ENCODE measurements at places on chromosomes 6 and 20. TPM values are rescaled to one million over a fixed set of nuclear protein-coding genes. Genes with fewer than 3 reads are reported as not detected.
A peak's percentile ranks its signal among the peaks of the same experiment; 100 is the strongest.

Gene ZC3H12D
- 1.9 TPM for total RNA-seq

Gene ECT2L
- not detected for total RNA-seq

Gene ADGRB3
- total RNA-seq: 10.1 TPM

Gene GOPC
- 31.5 TPM for total RNA-seq

DNA sequence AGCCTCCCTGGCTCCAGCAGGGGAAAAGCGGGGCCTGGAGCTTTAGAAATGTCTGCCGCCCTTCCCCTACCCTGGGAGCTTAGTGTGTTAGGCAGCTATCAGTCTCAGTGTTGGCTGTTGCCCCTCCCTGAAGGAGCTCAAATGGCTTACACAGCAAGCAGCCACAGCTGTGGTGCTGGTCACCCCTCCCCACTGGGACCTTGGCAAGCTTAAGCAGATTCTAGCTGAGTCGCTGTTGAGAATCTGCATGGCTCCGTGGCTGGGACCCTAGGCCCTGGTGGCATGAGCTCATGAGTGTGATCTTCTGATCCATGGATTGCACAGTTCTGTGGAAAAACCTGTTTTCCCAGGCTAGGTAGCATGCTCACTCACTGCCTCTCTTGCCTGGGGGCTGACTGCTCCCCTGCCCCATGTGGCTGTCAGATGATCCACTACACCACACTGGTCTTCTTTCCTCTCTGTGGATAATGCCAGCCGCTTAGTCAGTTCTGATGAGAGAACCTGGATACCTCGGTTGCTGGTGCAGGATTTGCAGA is 714.0 kb downstream of the MAFB start:
- DNase-seq: no peak
- no peaks in the 10 kb centered on the region for H3K4me1 ChIP-seq
- H3K27ac ChIP-seq: no peak overlapping the region
- H3K4me3 ChIP-seq: no peak overlapping the region
- no peaks in the 10 kb centered on the region for H3K27me3 ChIP-seq
- H3K36me3 ChIP-seq: no peaks in the 10 kb centered on the region

DNA sequence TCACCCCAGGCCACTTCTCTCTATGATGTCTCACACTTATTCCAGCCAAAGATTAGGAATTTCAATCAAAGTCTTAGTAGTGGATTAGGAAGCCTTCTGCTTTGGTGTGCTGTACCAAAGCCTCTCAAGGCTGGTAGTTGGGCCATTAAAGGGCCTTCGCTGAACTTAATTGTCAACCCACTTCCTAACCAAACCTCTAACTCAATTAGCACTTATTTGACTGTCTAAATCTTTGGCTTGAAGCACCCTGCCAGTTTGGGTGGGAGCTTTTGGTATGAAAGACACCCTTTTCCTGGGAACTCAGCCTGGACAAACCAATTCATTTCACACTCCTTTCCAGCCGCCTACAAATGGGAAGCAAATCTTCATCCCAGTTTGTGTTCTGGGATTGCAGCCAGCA is 81.5 kb downstream of the BMP2 start:
- no peaks in the 10 kb centered on the region for H3K4me1 ChIP-seq
- H3K4me3 ChIP-seq: no peak overlapping the region
- H3K27ac ChIP-seq: no peak overlapping the region
- no peaks in the 10 kb centered on the region for H3K36me3 ChIP-seq
- H3K27me3 ChIP-seq: no peaks in the 10 kb centered on the region

- no peak overlapping the region for H3K27ac ChIP-seq
- H3K4me3 ChIP-seq: no peak overlapping the region
- no peaks in the 10 kb centered on the region for H3K27me3 ChIP-seq
- no peaks in the 10 kb centered on the region for H3K4me1 ChIP-seq
- H3K36me3 ChIP-seq: no peaks in the 10 kb centered on the region
These were observed 63.5 kb downstream of the TBXT start for GRCh38 chr6:166104107-166104506.

- H3K4me1 ChIP-seq: no peaks in the 10 kb centered on the region
- no peak overlapping the region for H3K4me3 ChIP-seq
- no peaks in the 10 kb centered on the region for H3K27me3 ChIP-seq
- no peak overlapping the region for H3K27ac ChIP-seq
- no peak for DNase-seq
- H3K36me3 ChIP-seq: no peaks in the 10 kb centered on the region
These were observed 28.7 kb downstream of the GRIK2 start for GRCh38 chr6:101422251-101422650.

GRCh38 chr20:7770046-7770445 is 170.2 kb downstream of the HAO1 start:
- H3K4me1 ChIP-seq: peaks cover 13% of the 10 kb centered on the region
- no peaks in the 10 kb centered on the region for H3K36me3 ChIP-seq
- no peak for DNase-seq
- H3K27ac ChIP-seq: no peak overlapping the region
- no peak overlapping the region for H3K4me3 ChIP-seq
- no peaks in the 10 kb centered on the region for H3K27me3 ChIP-seq

DNA sequence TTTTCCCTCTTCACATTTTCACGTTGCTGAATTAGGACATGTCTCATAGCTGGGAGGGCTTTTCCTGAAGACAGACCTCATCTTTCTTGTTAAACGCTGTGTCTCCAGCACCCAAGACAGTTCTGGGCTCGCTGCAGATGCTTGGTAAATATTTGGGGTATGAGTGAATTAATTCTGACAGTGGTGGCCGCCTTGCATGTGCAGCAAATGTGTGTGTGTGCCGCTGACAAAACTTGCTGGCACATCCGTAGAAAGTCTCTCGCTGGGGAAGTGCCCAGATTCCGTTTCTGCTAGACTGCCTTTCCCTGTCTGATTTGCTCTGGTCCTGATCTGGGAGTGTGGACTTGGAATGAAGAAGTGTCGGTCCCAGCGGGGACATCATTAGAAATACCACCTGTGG is 48.2 kb upstream of the ZNFX1 start:
- H3K27ac ChIP-seq: no peak overlapping the region
- peaks cover 10% of the 10 kb centered on the region for H3K4me1 ChIP-seq
- no peaks in the 10 kb centered on the region for H3K27me3 ChIP-seq
- H3K4me3 ChIP-seq: no peak overlapping the region
- no peaks in the 10 kb centered on the region for H3K36me3 ChIP-seq

- no peaks in the 10 kb centered on the region for H3K36me3 ChIP-seq
- H3K4me3 ChIP-seq: no peak overlapping the region
- no peaks in the 10 kb centered on the region for H3K27me3 ChIP-seq
- H3K4me1 ChIP-seq: no peaks in the 10 kb centered on the region
- H3K27ac ChIP-seq: no peak overlapping the region
These were observed 91.9 kb downstream of the FLRT3 start for GRCh38 chr20:14245368-14245970.

- no peak overlapping the region for H3K27ac ChIP-seq
- peaks cover 7% of the 10 kb centered on the region for H3K36me3 ChIP-seq
- no peak overlapping the region for H3K4me3 ChIP-seq
- peaks cover 14% of the 10 kb centered on the region for H3K4me1 ChIP-seq
These were observed 1.2 kb upstream of the HDDC2 start for GRCh38 chr6:125302840-125303511.

GRCh38 chr6:150846641-150847040 is 18.9 kb upstream of the MTHFD1L start:
- H3K4me1 ChIP-seq: no peaks in the 10 kb centered on the region
- no peak overlapping the region for H3K4me3 ChIP-seq
- no peak overlapping the region for H3K27ac ChIP-seq
- no peaks in the 10 kb centered on the region for H3K36me3 ChIP-seq
- no peaks in the 10 kb centered on the region for H3K27me3 ChIP-seq

GRCh38 chr6:134230940-134231339 is 87.0 kb downstream of the SGK1 start:
- H3K36me3 ChIP-seq: no peaks in the 10 kb centered on the region
- no peak for DNase-seq
- H3K27ac ChIP-seq: no peak overlapping the region

DNA sequence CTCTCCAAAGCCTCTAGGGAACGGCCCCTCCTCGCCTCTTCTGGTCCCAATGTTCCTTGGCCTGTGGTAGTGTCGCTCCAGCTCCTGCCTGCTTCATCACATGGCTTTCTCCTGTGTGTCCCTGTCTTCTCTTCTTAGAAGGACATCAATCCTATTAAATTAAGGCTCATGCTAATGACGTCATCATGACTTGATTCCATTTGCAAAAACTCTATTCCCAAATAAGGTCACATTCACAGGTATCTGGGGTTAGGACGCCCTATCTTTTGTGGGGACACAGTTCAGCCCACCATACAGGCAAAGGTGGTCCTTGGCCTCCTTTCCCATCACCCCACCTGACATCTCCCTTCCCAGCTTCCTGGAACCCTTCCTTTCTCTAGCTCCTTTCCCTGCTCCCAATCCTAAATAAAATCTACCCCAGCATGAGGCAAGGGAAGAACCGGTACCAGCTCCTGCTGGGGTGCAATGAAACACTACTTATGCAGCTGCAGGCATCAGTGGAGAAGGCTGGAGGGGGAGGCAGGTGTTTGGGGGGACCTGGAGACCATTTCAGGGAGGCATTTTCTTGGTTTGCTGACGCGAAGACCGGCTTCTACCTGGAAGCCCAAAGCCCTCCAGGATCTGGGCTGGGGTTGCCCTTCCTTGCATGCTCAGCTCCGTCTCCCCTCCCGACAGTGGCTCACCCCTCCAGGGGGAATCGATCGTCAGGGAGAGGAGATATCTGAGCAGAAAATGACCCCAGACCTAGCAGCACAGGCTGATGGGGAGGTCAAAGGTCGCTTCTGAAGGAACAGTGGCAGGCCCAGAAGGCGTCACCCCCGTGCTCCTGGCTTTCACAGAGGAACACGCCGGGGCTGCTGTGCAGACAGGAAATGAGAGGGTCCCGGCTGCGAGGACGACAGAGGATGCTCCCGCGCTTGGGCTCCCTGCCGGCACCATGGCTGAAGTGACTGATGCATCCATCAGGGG is 71.7 kb upstream of the QKI start:
- no peak overlapping the region for H3K27ac ChIP-seq
- no peaks in the 10 kb centered on the region for H3K36me3 ChIP-seq
- H3K4me1 ChIP-seq: peaks cover 28% of the 10 kb centered on the region
- H3K27me3 ChIP-seq: no peaks in the 10 kb centered on the region
- no peak overlapping the region for H3K4me3 ChIP-seq
- DNase-seq: no peak

- H3K4me1 ChIP-seq: no peaks in the 10 kb centered on the region
- peak overlapping the region; percentile 50 for H3K4me3 ChIP-seq
- H3K36me3 ChIP-seq: no peaks in the 10 kb centered on the region
- no peak for DNase-seq
- no peak overlapping the region for H3K27ac ChIP-seq
These were observed 9.9 kb upstream of the NCOA5 start for GRCh38 chr20:46099491-46100287.

- H3K4me3 ChIP-seq: no peak overlapping the region
- no peak overlapping the region for H3K27ac ChIP-seq
- no peaks in the 10 kb centered on the region for H3K36me3 ChIP-seq
These were observed 1108.1 kb downstream of the GRIK2 start for GRCh38 chr6:102501615-102502014.

DNA sequence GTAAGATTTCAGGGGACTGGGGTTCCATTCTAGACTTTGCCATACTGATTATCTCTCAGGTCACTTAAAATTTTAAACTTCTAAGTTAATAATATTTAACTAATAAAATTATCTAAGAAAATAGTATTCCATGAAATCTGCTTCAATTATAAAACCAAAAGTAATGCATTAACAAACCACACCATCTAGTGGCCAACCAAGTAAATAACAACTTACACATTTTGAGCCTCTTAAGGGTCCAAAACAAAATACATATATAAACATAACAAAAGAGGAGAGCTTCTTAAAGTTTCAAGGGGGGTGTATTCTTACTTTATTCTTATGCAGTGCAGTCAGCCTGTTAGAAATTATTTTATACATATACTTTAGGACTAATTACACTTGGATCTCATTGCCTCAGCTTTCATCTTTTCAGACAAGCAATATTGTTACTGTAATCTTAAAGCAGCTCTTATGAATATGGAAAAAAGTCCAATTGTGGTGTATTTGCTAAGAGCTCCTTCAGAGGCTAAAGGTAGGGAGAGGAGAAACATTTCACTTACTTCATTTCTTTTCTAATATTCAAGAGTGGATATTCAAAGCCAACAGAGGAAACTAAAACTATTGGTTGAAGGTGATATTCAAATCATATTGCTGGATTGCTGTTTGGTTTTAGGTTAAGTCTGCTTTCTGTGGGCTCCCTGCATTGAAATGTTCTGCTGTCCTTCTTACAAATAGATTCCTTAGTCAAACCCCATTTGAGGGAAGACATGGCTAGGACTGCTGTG is 199.7 kb upstream of the SIM1 start:
- no peak for DNase-seq
- H3K4me3 ChIP-seq: no peak overlapping the region
- no peaks in the 10 kb centered on the region for H3K27me3 ChIP-seq
- no peaks in the 10 kb centered on the region for H3K4me1 ChIP-seq
- H3K36me3 ChIP-seq: no peaks in the 10 kb centered on the region

DNA sequence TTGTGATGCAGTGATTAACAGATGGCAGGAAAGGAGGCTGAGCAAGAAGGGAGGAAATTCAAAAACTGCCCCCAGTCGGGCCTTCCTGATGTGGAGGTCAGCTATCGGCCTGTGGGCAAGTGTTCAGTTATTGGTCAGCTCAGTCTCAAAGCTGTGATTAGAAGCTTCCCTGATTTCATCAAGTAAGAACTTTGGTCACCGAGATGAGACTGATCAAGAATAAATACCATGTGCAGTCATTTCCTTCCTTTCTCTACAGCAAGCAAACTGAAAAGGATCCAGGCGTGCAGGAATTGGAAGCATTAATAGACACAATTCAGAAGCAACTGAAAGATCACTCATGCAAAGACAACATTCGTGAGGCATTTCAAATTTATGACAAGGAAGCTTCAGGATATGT is 69.7 kb downstream of the EFHC1 start:
- no peak overlapping the region for H3K27ac ChIP-seq
- H3K4me1 ChIP-seq: no peaks in the 10 kb centered on the region
- no peaks in the 10 kb centered on the region for H3K36me3 ChIP-seq
- H3K27me3 ChIP-seq: no peaks in the 10 kb centered on the region
- no peak overlapping the region for H3K4me3 ChIP-seq

DNA sequence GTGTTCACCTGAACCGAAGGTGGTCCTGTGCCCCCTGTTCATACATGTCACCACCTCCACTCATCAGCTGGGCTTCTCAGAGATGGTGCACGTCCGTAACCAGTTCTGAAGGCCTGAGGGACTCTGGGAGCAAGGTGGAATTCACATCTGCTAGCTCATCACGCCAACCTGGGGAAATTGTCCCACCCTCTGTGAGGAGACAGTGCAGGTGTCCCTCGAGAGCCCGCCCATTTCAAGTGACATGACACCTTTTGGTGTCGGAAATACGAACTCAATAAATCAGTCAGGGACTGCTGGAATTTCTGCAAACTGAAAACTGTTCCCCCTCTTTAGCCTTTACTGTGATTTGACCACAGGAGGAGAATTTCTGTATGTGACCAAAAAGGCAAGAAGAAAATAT is 99.4 kb downstream of the SYNDIG1 start:
- H3K27ac ChIP-seq: no peak overlapping the region
- H3K4me3 ChIP-seq: no peak overlapping the region
- H3K4me1 ChIP-seq: no peaks in the 10 kb centered on the region
- H3K27me3 ChIP-seq: no peaks in the 10 kb centered on the region
